Mammary epithelial cell (primary cell): ENCODE measurements at places on chromosomes 13 and 19.

DNA sequence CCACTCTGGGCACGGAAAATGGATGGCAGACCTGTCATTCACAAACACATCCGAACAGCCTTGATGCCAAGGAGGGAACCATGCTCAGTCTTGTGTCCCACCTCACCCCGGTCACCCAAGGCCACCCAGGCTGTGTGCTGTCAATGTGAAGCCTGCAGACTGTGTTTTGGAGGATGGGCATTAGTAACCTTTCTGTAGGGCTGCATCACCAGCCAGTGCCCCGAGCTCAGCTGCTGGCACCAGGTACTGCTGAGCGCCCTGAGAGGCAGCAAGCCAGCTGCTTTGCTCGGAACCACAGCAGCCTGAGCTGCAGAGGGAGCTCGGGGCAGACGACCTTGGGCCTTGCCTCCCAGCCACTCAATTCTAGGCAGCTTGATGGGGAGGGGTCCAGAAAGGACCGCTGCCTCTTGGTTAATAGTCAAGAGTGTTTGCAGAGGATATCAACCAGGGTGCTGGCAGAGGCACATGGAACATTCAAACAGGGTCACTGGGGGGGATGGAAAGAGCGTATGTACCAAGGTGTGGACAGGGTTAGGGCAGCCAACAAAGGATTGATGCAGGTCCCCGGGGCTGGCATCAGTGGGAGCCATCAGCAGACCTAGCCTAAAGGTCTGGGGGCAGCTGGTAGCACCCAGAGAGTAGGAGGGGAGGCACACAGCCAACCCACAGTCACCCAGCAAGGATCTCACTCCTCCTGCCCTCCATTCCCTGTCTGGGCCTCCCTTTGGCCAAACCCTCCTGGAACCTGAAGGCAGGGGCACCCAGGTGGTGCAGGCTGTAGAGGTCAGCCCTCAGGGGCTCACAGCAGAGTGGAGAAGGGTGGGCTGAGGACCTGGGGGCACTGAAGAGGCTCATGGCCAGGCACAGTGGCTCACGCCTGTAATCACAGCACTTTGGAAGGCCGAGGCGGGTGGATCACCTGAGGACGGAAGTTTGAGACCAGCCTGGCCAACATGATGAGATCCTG, 8.1 kb downstream of the VSTM2B start:
- DNase-seq, result no peak

- no peak for DNase-seq
Observed at GRCh38 chr19:32877323-32877912, 7.9 kb upstream of the SLC7A9 start.

DNA sequence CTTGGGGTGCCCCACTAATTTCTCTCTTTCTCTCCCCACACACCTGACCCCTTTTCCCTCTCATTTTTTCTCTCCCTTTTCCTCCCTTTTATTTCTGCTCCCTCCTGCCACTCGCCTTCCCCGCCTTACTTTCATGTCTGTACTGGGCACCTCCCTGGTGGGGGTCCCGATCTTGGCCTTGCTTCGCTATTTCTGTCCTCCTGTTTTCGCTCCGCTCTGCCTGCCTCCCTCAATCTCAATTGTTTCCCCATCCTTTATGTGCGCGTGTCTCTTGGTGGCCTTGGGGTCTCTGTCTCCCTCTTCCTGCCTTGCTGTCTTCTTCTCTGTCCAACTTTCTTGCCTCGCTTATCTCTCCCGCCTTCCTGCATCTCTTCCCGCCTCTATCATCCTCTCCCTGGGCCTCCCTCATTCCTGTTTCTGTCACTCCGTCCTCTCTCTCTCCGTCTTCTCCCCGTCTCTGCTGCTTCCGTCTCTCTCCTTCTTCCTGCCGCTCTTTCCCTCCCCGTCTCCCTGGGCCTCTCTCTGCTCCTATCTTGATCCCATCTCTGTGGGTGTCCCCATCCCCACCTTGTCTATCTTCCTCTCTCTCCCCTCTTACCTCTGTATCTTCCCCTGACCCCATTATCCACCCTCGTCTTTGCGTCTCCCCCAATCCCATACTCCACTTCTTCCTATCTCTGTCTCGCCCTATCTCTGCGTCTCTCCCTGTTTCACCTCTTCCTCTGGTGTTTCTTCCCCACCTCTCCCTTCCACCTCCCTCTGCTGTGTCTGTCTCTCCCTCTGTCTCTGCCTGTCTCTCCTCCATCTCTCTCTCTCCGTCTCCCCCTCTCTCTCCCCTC, 4.0 kb downstream of the GRIN2D start:
- DNase-seq, result no peak

DNA sequence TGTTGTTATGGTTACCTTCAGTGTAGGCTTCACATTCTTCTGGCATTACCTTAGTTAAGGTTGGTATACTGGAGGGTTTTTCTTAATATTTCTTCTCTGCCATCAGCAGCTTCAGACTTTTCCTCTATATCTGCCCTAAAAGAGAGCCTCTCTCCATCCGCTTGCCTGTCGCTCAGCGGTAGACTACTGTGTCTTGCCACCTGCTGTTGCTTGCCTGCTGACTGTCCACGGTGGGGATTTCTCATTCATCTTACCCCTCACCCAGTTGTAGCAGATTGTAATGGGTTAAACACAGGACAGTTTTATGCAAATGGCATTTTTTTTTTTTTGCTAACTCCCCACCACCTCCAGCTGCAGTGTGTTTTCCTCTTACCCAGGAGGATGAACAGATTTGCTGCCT, 577.2 kb downstream of the SLITRK5 start:
- DNase-seq, result no peak

GRCh38 chr13:73171271-73171682, 112.5 kb downstream of the KLF5 start:
- peak; percentile 62 for DNase-seq

- no peak for DNase-seq
Observed at GRCh38 chr13:48804821-48805601, 151.3 kb downstream of the CYSLTR2 start.

- no peak for DNase-seq
Observed at GRCh38 chr13:106281426-106281825, 254.0 kb downstream of the EFNB2 start.

DNA sequence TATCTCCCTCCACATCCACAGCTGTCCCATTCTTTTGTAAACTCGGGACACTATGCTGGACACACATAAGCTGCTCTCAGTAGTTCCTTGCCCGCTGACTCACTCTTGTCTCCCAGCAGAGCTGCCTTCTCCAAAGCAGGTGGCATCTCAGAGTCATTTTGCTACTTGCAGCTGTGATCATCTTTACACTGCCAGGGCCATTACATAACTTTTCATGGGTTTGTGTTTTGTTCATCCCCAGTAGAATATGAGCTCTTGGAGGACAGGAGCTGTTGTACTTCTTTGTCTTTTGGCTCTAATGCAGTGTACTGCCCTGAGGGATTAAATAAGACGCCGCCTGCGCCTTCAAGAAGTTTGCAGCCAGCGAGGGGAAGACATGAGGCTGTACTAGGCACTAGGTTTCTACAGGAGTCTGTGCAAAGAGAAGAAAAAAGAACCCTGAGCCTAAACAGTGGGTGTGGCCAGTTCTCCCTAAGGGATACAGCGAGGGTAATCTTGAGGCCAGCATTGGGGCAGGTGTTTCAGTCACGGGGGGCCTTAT, 40.8 kb upstream of the GPR183 start:
- DNase-seq, result no peak

GRCh38 chr13:95451656-95452055, 100.9 kb upstream of the CLDN10 start:
- no peak for DNase-seq

- DNase-seq, result no peak
Observed at GRCh38 chr13:53783471-53783870, 754.9 kb downstream of the OLFM4 start.

DNA sequence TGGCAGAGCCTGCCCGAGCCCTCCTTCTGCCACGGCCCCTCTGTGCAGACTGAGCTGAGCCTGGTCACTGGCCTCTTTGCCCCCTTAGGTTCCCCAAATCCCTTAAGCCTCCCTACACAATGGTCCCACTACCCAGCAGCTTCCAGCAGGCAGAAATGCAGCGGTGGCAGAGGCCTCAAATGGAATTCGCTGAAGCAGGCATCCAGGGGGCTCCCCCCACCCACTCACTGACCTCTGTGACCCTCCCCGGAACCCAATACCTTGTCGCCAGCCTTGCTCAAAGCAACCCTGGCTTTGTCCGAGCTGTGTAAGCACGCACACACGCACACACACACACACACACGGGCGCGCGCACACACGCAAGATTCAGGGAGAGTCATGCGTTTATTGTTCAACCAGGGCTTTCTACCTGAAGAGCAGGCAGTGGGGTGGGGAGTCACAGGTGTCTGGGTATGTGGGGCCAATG, at the start of gene LIM2:
TSS of gene LIM2 (minus strand) at position 51 of the 466 bp plus-strand sequence. CDS start 531 bp downstream, outside the sequence.
- DNase-seq, result no peak

- peak; percentile 63 for DNase-seq
Observed at GRCh38 chr19:23769691-23770468, 11.2 kb upstream of the ZNF681 start.

DNA sequence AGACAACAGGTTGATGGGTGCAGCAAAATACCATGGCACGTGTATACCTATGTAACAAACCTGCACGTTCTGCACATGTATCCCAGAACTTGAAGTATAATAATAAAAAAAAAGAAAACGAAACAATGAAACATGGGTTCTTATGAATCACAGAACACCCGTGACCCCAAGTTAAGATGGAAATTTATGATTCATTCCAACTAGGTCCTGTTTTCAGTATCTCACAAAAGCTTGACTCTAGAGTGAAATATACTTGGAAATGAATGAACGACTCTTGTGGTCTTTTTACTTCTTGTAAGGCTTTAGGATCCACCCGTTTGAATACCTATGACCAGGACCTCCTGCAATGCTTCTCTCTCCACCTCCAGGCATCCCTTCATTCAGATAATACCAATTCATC, 3.5 kb upstream of the LILRB4 start:
- no peak for DNase-seq

- no peak for DNase-seq
Observed at GRCh38 chr13:25971459-25972145, 80.2 kb downstream of the SHISA2 start.

DNA sequence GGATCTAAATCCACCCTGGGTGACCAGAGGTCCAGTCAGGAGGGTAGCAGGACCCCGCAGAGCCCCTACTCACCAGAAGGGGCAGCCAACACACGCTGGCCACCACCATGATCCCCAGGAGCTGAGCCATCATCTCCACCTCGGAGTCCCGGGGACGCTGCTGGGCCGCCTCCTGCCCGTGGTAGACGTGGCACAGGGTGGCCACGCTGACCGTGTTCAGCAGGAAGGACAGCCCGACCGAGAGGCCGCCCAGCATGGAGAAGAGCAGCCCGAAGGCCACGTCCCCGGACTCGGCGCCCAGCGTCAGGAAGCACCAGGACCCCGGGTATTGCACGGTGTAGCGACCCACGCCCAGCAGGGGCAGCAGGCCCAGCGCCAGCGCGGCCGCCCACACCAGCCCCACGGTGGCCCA, 6.9 kb downstream of the TBXA2R start:
- no peak for DNase-seq

DNA sequence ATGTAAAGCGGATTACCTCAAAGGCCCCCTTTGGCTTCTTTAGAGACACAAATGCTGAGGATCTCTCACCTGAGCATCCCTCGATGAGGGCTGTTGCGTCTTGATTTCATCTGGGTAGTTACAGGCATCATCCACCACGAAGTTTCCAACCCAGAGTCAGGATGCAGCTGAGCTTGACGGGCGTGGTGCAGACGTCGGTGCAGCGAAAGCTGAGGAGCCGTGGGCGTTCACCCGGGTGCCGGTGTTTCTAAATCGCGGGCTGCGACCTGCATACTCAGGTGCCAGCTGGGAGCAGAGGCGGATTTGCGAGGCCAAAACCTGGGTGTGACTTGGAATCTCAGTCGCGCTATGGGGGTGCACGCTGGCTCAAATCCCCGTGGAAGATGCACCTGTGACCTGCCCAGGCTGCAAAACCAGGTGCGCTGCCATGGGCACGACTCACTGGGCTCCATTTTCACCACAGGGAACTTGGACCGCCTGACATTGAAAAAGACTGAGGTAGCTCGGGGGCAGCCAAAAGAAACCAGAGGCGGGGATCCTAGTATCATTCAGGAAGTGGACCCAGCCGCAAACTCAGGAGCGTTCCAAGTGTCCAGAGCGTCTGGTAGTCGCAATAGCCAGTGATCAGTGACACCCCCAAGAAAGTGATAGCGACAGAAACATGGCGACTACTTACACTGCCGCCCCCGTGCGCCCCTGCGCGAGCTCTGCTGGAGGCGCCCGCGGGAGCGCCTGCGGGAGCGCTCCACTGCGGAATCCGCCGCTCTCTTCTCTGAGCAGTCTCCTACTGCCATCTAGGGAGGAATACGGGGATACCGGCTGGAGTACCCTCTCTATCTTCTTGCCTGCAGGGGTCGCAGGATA, 36.4 kb upstream of the IGFL4 start:
- DNase-seq, result peak; percentile 69

DNA sequence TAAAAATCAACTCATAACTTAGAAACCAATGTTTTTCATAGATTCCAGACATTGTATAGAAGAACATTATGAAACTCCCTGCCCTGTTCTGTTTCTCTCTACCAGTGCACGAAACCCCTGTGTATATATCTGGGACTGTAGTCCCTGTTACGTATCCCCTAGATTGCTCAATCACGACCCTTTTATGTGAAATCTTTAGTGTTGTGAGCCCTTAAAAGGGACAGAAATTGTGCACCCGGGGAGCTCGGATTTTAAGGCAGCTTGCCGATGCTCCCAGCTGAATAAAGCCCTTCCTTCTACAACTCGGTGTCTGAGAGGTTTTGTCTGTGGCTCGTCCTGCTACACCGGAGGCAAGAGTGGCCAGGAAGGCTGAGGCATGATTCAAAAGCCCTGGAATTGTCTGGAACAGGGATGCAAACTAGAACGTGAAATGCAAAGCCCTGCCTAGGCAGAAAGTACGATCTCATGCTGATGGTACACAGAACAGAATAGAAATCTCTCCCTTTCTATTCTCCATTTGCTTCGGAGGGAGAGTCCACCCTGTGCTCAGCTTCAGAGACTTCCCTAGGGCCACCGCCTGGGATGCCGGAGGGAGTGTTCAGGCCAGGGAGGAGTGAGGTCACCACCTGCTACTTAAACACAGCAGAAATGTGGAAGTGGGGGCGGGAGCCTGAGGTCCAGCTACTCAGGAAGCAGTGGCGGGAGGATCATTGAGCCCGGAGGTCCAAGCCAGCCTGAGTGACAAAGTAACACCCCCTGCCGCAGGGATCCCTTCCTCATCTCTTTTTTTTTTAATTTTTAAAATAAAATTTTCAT, 758 bp upstream of the ZNF888 start:
- peak; percentile 41 for DNase-seq

DNA sequence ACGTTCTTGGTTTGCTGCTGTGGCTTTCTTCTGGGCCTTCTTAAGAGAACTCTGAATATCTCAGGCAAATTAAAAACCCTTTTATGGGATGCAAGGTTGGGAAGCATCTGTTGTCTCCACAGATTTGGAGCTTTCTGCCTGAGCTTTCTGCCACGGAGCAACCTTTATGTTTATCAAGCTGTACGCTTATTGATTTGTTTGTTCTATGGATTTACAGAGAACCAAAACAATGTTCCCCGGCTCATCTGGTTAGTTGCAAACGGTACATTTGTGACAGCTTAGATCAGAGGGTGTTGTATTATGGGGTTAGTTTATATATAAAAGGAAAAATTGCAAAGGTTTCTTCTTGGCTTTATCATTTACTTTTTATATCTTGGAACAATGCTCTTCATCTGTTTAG, 479.6 kb downstream of the DIAPH3 start:
- no peak for DNase-seq

GRCh38 chr19:16142032-16142580, 1.4 kb upstream of the HSH2D start:
- no peak for DNase-seq
